ENCODE measurements at places on chromosomes 2 and 18.

DNA sequence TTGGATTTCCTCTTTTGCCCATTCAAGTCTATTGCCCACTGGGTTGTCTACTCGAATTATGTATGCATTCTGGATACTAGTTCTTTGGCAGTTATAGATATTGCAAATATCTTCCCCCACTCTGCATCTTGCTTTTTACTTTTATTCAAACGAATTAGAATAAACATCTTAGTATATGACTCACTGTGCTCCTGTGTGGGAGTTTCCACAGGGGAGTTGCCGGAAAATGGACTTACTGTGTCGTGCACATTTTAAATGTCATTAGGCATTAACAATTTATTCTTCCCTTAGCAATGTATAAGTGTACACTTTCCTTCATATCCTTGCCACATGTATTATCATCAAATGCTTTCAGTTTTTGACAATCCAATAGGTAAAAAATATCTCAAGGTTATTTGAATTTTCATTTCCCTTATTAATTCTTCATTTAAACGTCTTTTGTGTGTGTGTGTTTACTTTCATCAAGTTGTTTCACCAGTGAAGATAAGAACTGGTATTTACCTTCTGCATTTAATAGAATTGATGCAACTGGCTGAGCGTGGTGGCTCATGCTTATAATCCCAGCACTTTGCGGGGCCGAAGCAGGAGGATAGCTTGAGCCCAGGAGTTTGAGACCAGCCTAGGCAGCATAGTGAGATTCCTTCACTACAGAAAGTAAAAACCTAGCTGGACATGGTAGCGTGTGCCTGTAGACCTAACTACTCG, 4.6 kb upstream of the UGT1A5 start:
- no peak for DNase-seq

DNA sequence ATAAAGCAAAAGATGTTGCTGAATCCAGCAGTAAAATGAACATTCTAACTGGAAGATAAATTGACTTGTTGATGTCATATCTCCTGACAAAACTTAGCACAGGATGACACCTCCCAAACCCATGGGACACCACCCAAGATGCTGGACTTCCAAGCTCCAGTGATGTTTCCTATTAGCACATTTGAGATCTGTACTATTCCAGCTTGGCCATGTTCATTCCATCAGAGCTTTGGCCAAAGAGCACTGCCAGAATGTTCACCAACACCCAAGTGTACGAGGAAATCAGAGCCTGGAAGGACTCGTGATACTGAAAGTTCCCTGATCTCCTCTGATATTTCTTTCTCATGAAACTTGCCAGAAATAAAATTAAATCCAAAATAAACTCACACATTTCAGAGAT, 44.7 kb downstream of the PID1 start:
- DNase-seq, result no peak

GRCh38 chr2:61995515-61995914, 90.0 kb downstream of the COMMD1 start:
- DNase-seq, result no peak

GRCh38 chr2:165587335-165587938, 117.9 kb downstream of the CSRNP3 start:
- DNase-seq, result no peak

- no peak for DNase-seq
These were observed 23.3 kb downstream of the SPTBN1 start for GRCh38 chr2:54479424-54479823.

DNA sequence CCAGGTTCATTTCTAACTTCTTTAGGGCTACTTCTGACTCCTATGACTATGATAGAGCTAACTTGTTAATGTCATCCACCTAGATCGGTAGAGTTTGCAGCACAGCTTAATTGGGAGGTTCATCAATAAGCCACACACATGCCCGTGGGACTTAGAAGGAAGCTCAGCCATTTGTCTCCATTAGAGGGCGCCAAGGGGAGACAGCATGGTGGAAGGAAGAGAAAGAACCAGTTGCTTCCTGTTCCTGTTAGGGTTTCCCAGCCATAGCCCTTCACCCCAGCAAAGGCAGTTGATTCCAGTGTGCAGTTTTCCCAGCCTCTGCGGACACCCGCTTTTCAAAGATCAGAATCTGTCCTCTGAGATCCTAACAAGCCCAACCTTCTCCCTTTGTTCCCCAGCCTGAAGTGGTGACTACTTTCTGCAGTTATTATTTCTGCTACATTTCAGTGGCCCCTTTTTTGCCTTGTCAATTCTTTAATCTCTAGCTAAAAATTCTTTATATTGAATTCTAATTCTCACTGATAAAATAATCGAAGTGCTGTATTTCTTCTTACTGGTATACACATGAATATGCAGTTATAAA, 30.3 kb downstream of the MAIP1 start:
- DNase-seq, result peak; percentile 59

DNA sequence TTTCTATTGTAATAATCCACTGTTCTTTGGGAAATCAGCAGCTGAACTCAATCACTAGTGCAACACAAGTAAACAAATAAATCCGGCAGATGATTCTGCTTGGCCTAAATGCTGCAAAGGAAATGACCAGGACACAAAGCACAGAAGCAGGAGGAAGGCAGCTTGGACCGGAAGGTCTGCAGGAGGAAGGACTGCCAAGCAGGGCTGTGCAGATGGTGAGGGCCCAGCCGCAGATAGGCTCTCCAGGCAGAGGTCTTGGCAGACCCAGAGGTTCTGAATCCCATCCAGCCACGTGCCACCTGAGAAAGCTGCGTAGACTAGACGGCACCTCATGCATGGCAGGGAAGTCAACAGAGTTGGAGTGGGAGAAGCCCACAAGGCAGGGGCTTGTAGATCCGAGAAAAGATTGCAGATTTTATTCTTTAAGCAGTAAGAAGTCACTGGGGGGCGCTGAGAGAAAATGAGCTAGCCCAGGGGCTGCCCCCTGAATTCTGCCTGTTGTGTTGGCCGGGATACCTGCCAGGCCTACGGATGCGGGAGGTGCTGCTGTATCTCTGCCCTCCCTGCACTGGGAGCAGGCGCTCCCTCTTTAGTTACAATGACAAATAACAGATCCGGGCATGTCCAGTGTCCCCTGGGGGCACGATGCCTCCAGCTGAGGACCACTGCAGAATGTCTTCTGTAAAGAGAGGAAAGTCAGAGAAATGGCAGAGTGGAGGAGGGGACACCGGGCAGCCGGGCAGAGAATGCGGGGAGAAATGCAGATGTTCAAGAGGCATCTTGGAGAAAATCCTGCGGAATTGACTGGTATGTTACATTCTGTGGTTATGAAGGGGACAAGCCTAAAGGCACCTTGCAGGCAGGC, 153.5 kb downstream of the PXDN start:
- no peak for DNase-seq

- no peak for DNase-seq
These were observed 109.8 kb upstream of the FZD5 start for GRCh38 chr2:207879536-207879935.

DNA sequence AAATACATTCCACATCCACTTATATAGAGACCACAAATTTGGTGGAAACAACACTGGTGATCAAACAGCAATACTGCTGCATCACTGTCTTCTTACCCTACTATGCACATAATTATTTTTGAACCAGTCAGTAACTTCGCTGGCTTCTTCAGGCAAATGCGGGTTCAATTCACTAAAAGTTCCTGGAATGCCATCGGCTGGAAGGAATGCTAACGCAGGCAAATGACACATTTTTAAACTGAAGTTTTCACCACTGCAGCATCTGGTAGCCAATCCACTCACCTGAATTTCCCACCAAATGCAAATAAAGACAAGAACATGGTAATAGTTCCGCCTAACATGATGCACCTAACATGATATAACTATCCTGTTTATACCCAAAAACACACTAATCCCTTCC, 10.0 kb upstream of the HDHD2 start:
- no peak for DNase-seq

- no peak for DNase-seq
These were observed 109.2 kb upstream of the AGAP1 start for GRCh38 chr2:235384624-235385023.

DNA sequence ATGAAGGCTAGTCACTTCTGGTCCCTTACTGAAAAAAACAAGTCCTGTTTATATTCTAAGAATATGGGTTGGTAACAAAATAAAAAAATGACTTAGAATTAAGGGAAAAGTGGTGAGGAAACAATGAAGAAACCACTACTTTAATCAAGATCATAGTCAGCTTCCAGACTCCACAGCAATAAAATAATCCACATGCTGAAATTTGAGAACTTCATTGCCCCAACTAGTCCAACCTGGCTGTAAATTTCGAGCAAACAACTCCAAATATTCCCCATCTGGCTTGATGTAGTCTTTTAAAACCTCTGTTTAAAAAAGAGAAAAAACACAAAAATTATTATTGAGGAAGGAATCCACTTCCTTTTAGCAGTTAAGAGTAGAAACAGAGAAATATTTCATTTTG, 32.5 kb downstream of the METTL4 start:
- no peak for DNase-seq

DNA sequence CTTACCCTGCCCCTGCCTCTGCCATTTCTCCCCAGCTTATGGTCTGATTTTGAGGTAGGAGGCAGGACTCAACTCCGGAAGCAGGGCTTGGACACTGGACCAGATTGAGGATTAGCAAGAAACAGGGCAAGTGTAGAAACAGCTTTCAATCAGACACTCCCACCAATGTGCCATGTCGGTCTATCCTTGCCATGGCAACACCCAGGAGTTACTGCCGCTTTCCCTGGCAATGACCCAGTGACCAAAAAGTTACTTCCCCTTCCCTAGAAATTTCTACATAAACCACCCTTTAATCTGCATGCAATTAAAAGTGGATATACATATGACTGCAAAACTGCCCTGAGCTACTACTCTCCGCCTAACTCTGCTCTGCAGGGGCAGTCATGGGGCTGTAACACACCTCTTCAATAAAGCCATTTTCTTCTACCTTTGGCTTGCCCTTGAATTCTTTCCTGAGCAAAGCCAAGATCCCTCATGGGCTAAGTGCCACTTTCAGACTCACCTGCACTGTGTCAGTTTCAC, 156.7 kb downstream of the LPIN1 start:
- peak; percentile 33 for DNase-seq

GRCh38 chr18:7855028-7855427, 287.9 kb downstream of the PTPRM start:
- no peak for DNase-seq

GRCh38 chr2:241885291-241885945, 15.9 kb downstream of the RTP5 start:
- no peak for DNase-seq

DNA sequence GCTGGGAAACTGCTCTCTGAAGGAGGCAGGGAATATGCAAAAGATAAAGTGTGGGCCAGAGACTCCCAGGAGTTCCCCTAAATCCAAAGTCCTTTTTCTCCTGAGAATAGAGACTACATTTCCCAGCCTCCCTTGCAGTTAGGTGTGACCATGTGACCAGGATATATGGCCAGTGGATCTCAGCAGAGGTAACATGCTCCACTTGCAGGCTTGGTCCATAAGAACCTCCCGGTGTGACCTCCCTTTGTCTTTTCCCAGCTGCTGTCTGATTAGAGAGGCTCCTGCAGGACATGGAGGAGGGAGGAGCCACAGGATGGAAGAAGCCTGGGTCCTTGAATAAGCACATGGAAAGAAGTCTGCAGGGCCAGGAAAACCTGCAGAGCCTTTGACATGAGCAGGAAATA, 76.2 kb downstream of the TGFA start:
- no peak for DNase-seq

GRCh38 chr2:71575966-71576365, 122.6 kb downstream of the DYSF start:
- DNase-seq, result no peak

GRCh38 chr18:37305066-37305465, 260.5 kb downstream of the CELF4 start:
- no peak for DNase-seq

GRCh38 chr2:16226943-16227664, 286.8 kb downstream of the MYCN start:
- no peak for DNase-seq

DNA sequence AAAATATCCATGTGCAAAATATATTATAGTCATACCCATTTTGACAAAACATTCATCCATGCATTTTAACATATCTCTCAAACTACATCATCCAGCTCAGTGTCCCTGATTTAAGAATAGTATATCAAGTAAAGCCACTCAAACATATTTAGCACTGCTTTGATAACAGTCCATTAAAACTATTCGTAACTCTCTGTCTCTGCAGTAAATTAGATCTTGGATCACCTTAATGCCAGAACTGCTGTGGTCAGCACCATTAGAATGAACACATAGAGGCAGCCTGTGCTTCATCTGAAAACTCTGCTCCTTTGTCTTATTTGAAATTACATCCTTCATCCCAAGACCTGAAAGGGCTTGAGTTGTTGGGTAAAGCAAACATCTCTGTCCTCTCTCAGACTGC, 234.0 kb downstream of the MBD2 start:
- DNase-seq, result no peak

GRCh38 chr2:147327613-147328012, 517.2 kb upstream of the ACVR2A start:
- peak; percentile 8 for DNase-seq

DNA sequence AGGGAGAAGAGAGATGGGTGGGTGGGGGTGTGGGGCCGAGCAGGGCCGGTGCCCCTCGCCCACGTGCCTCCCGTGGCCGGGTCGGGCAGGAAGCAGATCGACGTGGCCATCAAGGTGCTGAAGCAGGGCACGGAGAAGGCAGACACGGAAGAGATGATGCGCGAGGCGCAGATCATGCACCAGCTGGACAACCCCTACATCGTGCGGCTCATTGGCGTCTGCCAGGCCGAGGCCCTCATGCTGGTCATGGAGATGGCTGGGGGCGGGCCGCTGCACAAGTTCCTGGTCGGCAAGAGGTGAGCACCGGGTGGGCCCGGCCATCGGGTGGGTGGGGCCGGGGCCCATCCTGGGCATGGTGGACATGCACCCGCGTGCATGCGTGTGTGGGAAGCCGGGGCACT, 21.8 kb downstream of the ZAP70 start:
- DNase-seq, result no peak

GRCh38 chr2:30503007-30503694, 56.1 kb downstream of the LCLAT1 start:
- peak; percentile 15 for DNase-seq

DNA sequence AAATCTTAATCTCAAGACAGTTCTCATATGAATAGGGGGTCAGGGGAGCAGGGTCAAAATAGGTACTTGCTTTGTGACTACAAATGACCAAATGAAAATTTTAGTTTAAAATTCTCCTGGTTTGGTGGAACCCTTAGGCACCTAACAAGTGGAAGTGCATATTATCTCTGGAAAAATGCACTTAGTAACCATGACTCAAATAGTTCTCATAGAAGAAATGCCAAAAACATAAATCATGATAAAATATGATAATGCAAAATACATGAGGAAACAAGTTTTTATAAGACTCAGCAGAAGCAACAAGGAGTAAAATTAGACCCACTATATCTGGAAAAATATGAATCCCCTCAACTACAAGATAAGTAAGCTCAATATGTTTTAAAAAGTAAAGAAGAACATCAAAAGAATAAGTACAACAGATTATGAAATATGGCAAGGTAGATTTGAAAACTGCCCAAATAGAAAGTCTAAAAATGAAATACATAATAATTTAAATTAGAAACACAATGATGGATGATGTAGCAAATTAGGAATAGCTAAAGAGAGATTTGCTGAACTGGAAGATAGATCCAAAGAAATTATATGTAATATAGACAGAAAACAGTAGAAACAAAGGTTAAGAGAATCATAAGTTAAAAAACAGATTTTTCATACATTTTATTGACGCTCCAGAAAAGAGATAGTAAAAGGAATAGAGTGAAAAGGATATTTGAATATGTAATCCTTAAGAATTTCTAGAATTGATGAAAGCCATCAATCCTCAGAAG, 308.3 kb downstream of the SETBP1 start:
- no peak for DNase-seq

- no peak for DNase-seq
These were observed 961.3 kb upstream of the CELF4 start for GRCh38 chr18:38526922-38527321.

GRCh38 chr2:152093464-152093863, 5.4 kb downstream of the CACNB4 start:
- no peak for DNase-seq
